ENCODE measurements at places on chromosomes 2 and 18. TPM values are rescaled to one million over a fixed set of nuclear protein-coding genes. Genes with fewer than 3 reads are reported as not detected.

HOXD4 gene
- total RNA-seq: 0.78 TPM

GPR45 gene
- not detected for total RNA-seq

FASTKD1 gene
- total RNA-seq: 18.2 TPM

CCDC85A gene
- total RNA-seq: 2.3 TPM

SKOR2 gene
- total RNA-seq: not detected

IL1RN gene
- not detected for total RNA-seq

SLC40A1 gene
- total RNA-seq: 61.2 TPM

KCNK3 gene
- 10.5 TPM for total RNA-seq

DNA sequence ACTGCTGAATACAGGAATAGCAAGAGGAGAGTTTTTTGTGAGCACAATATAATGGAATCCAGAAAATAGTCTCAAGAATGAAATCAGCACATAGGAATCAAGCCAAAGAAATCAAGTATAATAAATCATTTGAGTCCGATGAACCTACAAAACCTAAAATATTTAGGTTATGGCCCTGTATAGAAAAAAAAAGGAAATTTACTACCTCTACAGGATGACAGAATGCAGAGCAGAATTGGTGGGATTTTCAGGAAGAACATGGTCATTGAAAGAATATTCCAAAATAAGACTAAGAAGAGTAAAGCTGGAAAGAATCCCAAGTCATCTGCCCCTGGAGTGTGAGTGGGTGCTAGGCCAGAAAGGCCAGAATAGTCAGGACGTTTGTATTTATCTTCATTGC lies 1041.2 kb upstream of the CDH2 start:
- no peak for DNase-seq

DNA sequence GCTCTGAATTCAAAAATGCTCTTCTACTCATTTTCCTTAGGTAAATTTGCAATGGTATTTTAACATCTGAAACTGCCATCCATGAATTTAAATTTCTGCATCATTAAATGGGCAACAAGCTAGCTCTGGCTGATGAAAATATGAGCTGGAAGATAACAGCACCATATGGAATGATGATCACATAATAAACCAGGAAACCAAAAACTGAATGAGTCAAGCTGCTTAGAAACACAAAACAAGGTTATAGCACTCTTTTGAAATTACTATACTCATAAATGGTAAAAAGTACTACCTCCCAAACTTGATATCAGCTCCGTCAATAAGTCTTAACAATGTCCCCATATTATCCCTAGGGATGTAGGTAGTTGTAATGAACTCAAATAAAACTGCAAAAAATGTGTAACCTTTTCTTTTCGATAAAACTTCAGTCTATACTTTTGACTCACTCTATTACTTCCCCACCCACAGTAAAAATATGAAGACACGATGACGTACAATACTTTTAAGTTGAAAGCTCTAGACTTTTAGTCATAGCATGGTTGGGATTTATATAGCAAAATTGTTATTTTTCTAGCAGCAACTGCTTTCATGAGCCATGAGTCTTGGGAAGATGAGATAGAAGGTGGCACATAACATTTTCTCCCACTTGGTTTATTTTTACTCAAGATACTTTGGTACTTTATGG lies 396.7 kb downstream of the CDH2 start:
- no peak for DNase-seq

- no peak for DNase-seq
Observed at GRCh38 chr2:17426743-17427142, 91.5 kb downstream of the RAD51AP2 start.

GRCh38 chr2:76851000-76851399 lies 671.2 kb downstream of the LRRTM4 start:
- DNase-seq: no peak

GRCh38 chr2:135005753-135006152 lies 41.5 kb downstream of the MAP3K19 start:
- DNase-seq: no peak

GRCh38 chr2:192042126-192042525 lies 152.6 kb downstream of the TMEFF2 start:
- DNase-seq: no peak

DNA sequence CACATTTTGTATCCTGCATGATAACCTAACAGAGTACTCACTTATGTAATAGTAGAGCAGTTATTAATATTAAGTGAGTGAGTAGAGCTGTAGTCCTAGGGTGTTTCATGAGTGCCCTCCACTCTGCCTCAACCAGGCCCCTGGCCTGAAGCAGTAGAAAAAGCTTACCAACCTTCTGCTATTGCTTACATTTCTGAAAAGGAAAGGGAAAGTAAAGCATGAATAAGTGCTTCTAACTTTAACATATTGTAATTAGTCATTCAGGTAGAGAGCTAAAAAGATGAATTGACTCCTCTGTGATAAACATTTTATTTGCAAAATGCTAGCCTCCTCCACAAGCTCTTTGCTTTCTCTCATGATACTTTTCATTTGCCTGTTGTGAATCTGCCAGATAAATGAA lies 94.7 kb upstream of the RPE start:
- DNase-seq: no peak

DNA sequence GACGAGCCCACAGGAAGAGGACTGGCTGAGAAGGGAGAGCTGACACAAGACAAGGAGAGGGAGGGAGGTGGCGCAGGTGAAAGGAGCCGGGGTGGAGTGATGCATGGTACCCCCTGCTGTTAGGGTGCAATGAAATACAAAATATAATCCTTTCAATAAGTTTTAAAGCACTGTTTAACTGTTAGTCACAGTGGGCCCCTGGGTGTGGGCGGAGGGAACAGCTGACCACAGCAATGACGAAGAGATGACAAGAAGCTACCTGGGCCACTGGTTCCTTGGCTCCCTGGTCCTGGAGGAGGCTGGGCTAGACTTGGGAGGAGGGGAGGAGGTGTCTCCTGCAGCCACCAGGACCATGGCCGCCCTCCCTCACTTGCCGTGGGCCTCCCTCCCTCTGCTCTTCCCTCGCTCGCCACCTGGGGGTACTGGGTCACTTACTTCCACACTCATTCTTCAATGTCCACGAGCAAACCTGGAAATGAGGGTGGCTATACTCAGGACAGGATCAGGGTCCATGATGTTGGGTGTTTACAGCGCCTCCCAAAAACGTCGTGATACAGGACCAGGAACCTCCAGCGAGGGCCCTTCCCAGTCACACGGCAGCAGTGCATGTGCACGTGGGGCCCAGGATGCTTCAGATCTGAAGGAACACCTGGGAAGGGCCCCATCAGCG lies 196.1 kb downstream of the ANKRD30B start:
- DNase-seq: no peak

DNA sequence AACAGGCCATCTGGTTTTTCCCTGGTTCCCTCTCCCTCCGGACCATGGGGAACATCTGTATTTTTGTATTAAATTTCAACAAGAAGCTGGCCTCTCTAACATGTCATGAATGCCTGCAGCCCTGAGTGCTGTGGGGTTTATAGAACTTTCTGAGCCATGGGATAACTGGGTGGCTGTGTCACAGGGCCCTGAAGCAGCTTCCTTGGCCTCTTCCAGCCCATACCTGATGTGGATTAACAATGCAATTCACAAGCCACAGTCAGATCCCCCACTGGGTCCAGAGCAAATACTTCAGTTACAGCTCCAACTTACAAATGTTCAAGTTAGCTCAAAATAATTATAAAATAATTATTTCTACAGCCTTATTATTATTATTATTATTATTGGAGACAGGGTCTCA lies 307.8 kb upstream of the CELF4 start:
- no peak for DNase-seq

- no peak for DNase-seq
Observed at GRCh38 chr2:20744366-20745335, 77.7 kb downstream of the GDF7 start.

DNA sequence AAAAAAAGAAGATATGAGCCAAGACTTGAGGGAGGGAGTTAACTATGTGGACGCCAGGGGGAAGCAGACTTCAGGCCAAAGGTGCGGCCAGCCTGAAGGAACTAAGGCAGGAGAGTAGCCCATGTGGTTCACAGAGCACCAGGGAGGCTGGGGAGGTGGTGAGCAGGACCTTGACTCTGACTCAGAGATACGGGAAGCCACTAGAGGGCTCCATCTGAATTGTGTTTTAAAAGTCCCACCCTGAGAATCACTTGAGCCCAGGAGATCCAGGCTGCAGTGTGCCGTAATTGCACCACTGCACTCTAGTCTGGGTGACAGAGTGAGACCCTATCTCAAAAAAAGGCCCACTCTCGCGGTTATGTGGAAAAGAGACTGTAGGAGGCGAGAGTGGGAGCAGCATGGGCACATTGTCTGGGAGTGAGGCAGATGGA lies 12.3 kb downstream of the CEP192 start:
- DNase-seq: peak; percentile 18

- DNase-seq: peak; percentile 76
Observed at GRCh38 chr18:37537868-37538525, 27.6 kb downstream of the CELF4 start.

All from body of pancreas (tissue), 4 donors.